ENCODE measurements at places on chromosomes 13 and 19. TPM values are rescaled to one million over a fixed set of nuclear protein-coding genes. Genes with fewer than 3 reads are reported as not detected.

Gene PLEKHF1
- total RNA-seq, result 15.7 TPM

Gene CCDC169
- total RNA-seq, result 2.0 TPM

DNA sequence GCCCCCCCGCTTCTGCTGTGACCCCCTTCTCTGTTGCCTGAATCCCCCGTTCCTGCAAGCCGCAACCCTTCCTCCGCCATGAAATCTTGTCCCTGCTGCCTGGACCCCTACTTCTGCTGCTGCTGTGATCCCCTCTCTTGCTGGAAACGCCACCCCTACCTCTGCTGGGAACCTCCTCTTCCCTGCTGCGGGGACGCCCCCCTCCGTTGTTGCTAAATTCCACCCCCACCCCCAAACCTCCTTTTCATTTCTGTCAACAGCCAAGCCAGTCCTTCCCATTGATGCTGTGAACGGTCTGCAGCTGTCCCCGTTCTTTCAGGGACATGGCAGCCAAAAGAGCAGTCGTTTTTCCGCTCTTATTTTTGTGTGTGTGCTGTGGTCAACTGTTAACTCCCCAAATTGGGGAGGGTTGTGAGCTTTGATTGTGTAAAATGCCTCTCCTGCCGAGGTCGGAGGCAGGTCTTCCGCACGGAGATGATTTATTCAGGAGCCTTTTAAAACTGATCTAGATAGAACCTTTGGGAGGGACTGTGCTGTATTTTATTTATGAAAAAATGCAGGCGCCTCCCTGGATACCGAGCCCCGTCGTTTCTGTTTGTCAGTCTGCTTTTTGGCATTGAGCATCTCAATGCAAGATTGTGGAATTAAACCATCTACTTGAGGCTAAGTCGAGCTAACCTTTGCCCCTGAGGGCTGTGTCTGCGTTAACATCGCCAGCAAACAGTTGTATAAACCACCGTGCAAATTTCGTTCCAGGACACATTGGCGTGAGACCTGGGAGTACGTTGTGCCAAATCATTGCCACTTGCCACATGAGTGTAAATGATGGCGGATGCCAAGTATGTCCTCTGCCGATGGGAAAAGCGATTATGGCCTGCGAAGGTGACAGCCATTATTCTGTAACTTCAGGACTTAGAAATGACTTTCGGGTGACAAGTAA is 27.9 kb upstream of the NDUFS7 start:
- DNase-seq, result no peak

DNA sequence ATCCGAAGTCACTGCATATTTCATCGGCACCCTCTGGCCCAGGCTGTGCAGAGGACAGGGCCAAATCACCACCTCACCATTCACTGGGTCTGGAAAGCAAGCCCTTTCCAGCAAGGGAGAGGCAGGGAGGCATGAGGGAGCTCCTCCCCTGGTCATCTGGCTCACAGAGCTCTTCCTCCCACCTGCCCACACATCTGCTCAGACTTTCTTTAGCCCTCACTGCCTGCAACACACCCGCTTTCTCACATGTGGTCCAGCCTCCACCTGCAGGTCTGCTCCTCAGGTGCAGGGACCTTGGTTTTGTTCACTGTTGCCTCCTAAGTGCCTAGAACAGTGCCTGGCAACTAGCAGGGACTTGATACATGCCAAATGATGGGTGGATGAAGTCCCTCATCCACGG is 21.0 kb upstream of the SLC35E1 start:
- DNase-seq, result no peak

DNA sequence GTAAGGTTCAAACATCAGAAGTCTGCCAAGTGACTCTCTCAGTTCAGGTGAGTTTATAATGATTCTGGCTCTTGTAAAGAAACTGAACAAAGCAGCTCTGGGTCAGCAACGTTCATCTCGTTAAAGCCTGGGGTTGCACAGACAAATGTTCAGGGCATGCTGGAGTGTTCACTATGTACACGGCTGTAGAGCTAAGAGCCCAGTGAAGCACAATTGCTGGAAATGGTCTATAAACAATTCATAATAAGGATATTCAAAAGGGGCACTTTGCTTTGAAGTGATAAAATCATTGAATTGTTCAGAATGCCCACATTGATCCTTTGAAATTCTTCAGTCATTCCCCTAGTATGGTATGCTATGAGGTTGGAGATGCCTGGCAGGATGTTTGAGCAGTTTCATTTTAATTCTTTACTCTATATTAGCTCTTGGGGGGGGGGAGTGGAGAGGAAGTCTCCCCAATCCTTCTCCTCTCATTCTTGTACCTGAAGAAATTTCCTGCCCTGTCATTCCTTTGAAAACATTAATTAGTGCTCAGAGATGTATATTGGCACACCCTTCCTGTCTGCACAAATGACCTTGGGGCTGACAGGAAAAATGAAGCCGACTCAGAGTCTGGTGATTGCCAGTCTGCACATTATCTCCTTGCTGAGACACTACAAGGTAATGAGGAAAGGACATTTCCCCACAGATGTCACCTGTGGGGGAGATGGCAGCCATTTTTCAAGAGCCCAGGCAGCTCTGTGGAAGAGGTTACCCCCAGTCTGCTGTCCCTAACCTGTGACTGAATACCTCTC is 145.5 kb downstream of the DLEU7 start:
- DNase-seq, result no peak

GRCh38 chr13:45678282-45678681 is 23.8 kb upstream of the CBY2 start:
- DNase-seq, result no peak

Gene RHPN2
- 50.4 TPM for total RNA-seq

Gene GDF15
- total RNA-seq, result 76.0 TPM

GRCh38 chr13:84439108-84439507 is 556.8 kb upstream of the SLITRK1 start:
- no peak for DNase-seq

DNA sequence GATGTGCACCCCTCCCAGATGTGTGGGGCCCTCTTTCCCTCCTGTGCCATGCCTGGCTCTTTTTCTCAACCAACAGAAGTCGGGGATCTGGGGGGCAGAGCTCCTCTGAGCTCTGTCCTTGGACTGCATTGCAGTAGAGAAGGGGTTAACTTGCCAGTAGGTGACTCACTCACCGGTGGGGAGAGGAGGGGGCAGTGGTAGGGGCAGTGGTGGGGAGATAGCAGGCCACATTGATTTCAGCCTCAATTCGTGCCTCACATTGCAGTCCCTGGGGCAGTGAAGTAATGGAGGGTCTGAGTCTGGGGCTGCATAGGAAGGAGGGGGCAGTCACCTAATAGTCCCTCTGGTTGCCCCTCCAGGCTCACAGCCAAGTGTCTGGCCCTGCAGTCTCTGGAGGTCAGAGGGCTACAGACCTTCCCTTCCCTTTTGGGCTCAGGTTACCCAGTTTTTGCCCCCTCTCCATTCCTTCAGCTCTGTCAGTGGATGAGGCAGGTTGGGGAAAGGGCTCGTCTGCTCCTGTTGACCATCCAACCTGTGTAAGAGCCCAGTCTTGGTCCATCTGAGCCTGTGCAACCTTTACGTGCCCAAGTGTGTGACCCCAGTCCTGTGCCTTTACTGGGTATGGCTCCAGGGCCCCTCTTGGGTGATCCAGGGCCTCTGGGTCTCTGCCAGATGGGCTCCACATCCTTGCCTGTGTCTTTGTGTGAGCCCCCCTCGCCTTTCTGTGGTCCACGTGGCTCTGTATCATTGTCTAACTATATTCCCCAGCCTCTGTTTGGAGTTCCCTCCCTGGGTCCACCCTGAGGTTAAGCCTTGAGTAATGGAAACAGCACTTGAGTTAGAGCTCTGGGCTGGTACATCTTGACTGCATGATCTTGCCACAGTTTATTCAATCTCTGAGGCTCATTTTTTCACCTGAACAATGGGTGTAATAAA is 13.0 kb downstream of the CIC start:
- DNase-seq, result no peak

Gene GRIN2D
- total RNA-seq, result 0.69 TPM

DNA sequence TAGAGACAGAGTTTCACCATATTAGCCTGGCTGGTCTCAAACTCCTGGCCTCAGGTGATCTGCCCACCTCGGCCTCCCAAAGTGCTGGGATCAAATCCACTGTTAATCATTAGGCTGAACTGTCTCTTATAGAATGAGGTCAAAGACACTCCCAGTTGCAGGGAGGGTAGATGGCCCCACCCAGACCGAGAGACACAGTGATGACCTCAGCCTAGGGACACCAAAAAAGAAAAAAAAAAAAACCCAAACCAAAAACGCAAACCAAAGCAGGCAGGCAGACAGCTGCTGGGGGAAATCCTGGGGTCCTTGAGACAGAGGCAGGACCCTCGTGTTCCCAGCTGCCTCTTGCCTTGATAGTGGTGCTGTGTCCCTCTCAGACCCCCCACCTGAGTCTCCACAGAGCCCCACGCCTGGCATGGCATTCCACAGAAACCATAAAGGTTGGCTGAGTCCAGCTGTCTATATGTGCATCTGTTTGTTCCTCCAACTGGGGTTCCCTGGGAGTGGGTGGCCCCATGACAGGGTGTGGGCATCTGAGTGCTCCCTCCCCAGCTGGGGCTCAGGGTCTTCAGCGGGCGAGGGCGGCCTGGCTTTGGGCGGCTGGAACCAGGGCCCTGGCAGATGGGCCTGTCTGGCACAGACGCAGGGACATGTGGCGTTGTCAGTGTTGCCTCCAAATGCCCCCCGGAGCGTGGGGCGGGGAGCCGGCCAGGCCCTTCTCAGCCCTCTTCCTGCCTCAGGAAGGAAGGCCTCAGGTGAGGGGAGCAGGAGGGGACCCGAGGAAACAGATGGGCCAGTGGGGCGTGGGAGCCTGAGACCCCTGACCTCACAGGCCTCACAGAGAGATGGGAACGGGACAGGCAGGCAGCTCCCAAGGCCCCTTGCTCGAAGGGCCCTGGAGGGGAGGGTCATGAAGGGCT is 5.2 kb downstream of the DAND5 start:
- DNase-seq, result no peak

Gene JAK3
- 13.4 TPM for total RNA-seq

Gene WDR87
- total RNA-seq, result not detected

Gene KLK2
- not detected for total RNA-seq

Gene KCNN1
- 1.6 TPM for total RNA-seq

Gene CGB8
- total RNA-seq, result not detected

GRCh38 chr13:113995051-113995601 is 21.2 kb upstream of the C13orf46 start:
- no peak for DNase-seq

GRCh38 chr19:3644351-3645066 is 17.9 kb upstream of the CACTIN start:
- DNase-seq, result peak; percentile 86
